Heart right ventricle (tissue), 16 donors: ENCODE measurements at places on chromosomes 5 and 9. TPM values are rescaled to one million over a fixed set of nuclear protein-coding genes. Genes with fewer than 3 reads are reported as not detected.
A peak's percentile ranks its signal among the peaks of the same experiment; 100 is the strongest.

Gene APBB3
- total RNA-seq = 18.7 TPM

Gene ABCA1
- 35.0 TPM for total RNA-seq

Gene CEP72
- total RNA-seq = 1.3 TPM

Gene WDR38
- not detected for total RNA-seq

Gene PCDHA10
- 0.37 TPM for total RNA-seq

Gene CDKN2B-AS1
- not detected for total RNA-seq

DNA sequence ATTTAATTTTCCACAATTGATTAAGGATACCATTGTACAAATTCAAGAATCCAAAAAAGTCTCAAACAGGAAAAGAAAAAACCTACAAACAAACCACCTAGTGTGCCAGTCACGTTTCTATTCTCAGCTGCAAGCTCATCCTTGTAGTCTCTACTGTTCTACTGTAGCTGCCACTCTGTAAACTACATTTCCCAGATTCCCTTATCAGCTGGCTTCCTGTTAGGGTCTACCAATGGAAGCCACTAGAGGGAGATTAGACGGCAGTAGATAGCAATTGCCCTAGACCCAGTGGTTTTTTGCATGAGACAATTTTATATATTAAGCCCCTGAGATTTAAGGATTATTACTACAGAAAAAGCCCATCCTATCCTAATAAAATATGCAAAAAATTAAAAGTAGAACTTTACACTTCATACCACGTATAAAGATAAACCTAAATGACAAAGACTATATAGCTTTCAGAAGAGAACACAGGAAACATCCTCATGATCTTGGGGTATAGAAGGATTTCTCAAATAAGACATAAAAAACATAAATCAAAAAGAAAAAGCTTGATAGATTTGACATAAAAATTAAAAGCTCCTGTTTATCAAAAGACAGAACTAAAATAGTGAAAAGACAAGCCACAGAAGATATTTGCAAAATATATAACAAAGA lies 37.4 kb downstream of the P4HA2 start:
- DNase-seq = peak; percentile 55

GRCh38 chr9:87350915-87351314 lies 146.8 kb upstream of the DAPK1 start:
- no peak for DNase-seq

GRCh38 chr9:134519375-134520070 lies 122.1 kb upstream of the COL5A1 start:
- DNase-seq = no peak

GRCh38 chr5:93381057-93381456 lies 200.0 kb downstream of the NR2F1-AS1 start:
- DNase-seq = no peak

- no peak for DNase-seq
These were observed 23.8 kb upstream of the ZNF622 start for GRCh38 chr5:16489322-16489791.

DNA sequence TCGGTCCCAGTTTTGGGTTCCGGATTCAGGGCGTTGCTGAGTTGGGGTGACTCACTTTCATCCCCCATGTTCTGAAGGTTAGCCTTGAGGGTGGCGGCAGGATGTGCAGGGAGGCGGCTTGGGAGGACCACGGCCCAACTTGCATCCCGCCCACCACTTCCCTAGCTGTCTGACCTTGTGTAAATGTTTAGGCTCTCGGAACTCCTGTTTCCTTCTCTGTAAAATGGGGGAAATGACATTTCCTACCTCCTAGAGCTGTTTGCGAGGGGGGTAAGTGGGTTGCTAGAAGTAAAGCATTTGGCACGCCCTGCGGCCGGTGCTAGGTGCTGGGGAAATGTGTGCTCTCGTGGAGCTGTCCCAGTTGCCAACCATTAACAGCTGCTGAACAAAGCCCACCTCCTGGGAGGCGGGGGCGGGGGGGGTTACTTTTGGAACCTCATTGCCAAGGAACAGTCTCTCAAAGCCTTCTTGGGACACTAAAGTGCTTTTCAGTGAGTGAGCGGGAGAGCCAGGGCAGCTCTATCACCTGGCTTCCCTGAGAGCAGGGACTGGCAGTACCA lies 27.5 kb downstream of the PTGES2 start:
- no peak for DNase-seq
